MG63 (cell line): ENCODE measurements at places on chromosomes 7 and 10.

GRCh38 chr7:46129831-46130230, 208.8 kb upstream of the IGFBP3 start:
- DNase-seq, result no peak

DNA sequence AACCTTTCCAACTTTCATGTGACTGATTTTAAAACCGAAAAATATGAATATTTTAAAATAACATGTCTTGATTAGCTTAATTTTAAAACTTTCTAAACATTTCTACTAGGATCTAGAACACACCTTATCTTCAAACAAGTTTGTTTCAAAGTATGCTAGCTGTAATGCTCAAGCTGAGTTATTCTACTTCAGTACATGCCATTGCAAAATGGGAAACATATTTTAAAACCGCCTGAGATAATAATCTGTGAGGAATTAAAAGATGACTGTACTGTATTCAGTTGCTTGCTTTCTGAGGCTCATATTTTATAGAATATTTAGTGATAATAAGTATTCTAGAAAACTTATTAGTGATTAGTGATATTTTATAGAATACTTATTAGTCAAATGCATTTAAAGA, 99.6 kb downstream of the LMBR1 start:
- no peak for DNase-seq

DNA sequence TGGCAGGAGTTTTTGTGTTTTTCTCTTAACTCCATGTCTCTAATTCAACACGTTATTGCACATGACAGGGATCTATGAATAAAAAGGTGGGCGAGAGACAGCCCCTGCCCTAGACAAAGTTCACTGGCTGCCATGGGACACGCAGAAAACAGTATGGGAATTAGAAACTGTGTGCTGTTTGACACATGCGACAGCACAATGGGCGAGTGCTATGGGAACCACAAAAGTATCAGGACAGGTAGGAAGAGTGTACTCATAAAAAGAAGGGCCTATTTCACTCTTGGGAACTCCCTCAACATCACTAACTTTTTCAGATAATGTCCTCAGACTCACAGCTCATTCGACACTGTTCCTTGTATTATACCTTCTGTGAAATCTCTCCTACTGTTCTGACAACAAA, 45.7 kb downstream of the MINDY3 start:
- no peak for DNase-seq

DNA sequence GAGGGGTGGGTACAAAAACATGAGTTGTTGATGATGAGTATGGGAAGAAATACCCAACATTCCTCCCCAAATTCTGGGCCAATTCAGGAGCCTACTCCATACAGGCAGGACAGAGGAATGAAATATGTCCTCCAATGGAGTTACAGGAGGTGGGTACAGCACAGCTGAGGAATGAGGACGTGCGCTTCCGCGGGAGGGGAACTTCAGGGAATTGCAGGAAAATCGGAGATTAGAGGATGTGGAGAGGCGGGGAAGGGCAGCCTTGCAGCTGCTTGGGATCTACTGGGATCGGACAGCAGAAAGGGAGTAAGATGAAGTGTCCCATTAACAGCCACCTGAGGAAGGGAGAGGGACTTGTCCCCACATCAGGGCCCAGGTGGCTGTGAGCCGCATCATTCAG, 50.2 kb downstream of the PDIA4 start:
- no peak for DNase-seq

GRCh38 chr10:44387853-44388251, 3.0 kb upstream of the CXCL12 start:
- no peak for DNase-seq

GRCh38 chr7:135486261-135486920, 23.5 kb downstream of the CNOT4 start:
- no peak for DNase-seq

GRCh38 chr10:50993771-50994251, 80.5 kb upstream of the PRKG1 start:
- peak; percentile 20 for DNase-seq

DNA sequence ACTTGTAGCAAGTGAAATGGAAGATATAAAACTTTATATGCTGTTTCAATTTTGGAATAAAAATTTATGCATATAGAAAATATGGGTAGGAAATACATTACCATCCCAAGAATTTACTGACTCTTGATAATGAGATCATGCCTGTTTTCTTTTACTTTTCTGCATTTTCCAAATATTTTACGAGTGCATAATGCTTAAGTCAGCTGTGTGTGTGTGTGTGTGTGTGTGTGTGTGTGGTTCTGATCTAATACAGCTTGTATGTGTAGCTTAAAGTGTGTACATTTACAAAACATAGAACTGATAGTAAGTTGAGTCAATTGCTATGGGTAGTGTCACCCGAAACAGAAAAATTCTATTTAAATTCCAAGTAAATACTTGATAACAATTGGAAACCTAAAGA, 315.9 kb upstream of the LRRN3 start:
- no peak for DNase-seq

DNA sequence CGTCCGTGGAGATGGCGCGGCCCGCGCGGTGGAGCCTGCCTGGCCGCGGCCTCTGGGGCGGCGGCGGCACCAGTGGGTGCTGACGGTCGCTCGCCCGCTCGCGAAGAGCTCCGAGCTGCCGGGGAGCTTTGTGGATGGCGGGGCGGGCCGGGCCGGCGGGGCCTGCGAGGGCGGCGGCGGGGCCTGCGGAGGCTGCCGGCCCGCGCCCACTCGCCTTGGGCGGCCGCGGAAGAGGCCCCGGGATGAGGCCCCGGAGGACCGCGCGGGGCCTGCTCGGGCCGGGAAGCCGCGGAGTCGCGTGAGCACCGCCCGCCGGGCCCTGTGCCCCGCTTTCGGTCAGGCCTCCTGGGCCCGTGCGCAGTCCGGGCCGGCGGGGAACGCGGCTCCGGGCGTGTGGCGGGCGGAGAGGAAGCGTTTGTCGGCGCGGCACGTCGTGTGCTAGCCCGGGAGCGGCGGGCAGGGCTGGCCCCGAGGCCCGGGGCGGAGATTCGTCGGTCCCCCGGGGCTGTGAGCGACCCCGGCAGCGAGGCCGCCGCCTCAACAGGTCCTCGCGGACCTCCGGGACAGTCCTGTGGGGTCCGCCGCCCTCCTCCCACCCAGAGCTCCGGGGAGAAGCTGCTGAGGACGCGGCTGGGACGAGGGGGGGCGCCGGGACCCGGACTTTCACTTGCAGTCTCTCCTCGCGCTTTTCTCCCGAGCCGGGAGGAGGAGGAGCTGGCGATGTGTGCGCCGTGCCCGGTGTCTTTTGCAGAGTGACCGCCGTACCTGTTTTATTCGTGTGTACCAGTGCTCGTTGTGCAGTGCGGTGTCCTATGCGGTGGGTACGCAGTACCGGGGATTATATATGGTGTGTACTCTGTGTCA, 578 bp downstream of the ZMYND11 start:
- DNase-seq, result peak; percentile 66

DNA sequence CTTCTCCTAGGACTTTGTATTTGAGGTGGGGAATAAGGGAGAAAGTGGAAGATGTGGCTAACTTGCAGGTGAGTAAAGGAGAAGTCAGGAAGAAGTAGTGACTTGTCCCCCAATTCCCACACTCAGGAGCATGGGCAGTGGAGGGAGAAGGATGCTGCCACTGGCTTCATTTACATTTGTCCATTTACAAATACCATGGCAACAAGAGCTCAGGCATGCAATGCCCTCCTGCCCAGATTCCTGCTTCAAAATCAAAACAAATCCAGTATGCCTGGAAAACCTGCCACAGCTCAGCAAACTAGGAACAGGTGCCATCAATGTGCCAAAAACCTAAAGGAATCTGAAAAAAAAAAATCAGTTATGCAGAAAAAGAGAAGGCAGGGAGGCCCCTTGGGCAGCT, 139.9 kb downstream of the KCNMA1 start:
- no peak for DNase-seq

DNA sequence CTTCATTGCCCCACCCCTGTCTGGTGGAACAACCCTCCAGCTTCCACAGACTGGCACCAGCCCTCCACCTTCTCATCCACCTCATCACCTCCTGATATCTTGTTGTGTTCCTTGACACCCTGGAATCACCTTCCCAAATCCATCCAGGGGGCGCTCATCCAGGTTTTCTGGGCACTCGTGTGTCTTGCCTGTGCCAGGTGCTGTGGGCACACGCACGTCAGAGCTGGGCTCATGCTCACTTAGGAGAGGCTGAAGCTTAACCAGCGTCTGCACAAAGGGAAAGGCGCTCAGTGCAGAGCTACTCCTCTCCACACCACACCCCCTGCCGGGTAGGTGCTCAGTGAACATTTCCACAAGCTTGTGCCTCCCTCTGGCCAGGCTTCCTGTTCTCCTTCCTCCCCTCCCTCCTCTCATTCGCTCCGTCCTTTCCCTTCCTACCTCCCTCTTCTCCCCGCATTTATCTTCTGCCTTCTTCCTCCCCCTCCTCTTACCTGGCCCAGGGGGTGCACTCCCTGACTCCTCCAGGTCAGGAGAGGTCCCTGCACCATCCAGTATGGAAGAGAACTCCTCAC, 4.8 kb downstream of the ADCYAP1R1 start:
- DNase-seq, result no peak

- no peak for DNase-seq
These were observed 18.5 kb downstream of the AGR2 start for GRCh38 chr7:16786257-16786656.

DNA sequence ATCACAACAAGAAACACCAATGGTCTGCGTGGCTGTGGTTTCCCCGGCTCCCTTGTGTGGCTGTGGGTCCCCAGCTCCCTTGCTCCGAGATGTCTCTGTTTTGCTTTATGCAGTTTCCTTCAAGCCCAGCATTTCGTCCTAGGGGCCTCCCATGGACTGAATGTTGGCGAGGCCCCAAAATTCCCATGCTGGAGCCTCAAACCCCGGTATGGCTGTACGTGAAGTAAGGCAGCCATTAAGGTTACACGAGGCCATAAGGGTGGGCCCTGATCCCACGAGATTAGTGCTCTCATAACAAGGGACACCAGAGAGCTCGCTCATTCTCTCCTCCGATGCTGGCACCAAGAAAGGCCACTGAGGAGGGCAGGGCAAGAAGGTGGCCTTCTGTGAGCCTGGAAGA, 44.6 kb downstream of the INSIG1 start:
- DNase-seq, result no peak

- DNase-seq, result no peak
These were observed 563.7 kb downstream of the GRM8 start for GRCh38 chr7:126689037-126689436.

- no peak for DNase-seq
These were observed 5.3 kb downstream of the PAPOLB start for GRCh38 chr7:4856336-4857057.

DNA sequence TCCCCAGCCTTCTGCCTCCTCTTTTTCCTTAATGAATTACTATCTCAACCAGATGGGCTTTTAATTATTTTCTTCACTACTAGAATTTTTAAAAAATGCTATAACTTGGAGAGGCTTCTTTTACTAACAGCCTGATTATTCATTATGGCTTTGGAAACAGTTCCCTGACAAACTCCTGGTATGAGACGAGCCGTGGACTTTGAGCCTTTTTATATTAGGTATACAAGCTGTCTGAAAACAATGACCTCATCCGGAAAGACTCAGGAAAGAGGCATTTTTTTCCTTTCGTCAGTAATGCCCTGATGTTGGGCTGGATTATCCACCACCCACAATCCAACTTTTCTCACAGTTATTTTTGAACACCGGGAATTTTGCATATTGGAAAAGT, 26.7 kb upstream of the ABLIM1 start:
- DNase-seq, result no peak

DNA sequence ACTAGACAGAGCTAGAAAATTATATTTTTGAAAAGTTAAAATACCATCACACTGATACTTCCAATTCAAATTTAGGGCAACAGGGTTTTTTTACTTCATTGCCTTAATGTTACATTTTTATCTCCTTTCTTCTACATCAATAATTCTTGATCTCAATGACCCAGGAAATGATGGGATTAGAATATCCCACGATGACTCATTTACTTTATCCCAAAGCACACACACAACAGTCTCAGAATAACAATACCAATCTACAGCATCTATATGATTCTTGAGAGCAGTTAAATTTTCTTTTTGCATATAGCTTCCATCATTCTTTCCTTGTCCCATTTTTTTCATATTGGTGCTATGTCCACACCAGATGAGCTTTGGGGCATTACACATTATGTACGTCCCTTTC, 98.4 kb upstream of the EEPD1 start:
- DNase-seq, result no peak

DNA sequence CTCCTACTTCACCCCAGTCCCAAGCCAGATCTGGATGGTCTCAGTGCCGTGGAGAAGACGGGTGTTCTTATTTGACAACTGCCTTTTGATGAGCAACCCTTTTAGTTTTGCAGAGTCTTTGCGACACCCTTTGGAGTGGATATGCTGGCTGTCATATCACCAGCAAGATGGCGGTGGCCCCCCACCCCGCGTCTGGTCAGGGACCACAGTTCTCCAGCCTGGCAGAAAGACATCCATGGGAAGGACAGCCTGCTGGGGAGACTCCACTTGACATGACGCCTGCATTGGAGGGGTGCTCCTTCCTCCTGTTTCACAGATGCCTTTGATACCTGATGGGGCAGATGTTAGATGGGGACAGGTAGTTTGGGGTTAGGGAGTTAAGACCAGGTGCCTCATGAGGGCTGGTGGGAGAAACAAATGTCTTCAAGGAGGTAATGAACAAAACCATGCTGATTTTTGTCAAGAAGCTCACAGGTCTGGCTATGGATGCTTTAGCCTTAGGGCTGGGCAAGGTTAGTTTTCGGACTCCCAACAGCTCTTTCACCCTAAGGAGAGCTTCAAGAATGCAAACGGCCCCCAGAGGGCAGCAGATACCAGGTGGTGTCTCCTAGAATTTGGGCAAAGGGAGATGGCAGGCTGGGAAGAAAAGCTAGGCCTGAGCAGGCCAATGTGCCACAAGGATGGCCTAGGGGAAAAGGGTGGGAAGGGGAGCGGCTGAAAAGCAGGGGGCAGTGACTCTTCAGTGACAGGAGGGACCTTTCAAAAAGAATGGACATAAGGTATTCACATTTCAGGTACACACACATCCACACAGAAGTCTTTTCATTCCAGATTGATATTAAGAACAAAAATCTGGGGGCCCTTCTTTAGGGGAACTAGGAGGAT, 95.2 kb downstream of the CLEC2L start:
- DNase-seq, result peak; percentile 33

GRCh38 chr10:52578871-52579405, 193.6 kb downstream of the MBL2 start:
- DNase-seq, result no peak

- no peak for DNase-seq
These were observed 17.9 kb downstream of the RTKN2 start for GRCh38 chr10:62250594-62251198.

GRCh38 chr10:121405549-121405948, 192.7 kb downstream of the FGFR2 start:
- no peak for DNase-seq

GRCh38 chr7:7414791-7415603, 120.7 kb downstream of the COL28A1 start:
- DNase-seq, result no peak
